Activated gamma-delta T cell treated with anti-CD3 and anti-CD28 coated beads, Interleukin-2, amount 50 U/mL, for 16 hours (primary cell): ENCODE measurements at places on chromosomes 6 and 20.

- no peak for DNase-seq
These were observed 68.2 kb downstream of the GCNT2 start for GRCh38 chr6:10589429-10589727.

- peak; percentile 35 for DNase-seq
These were observed 11.5 kb downstream of the ITPR3 start for GRCh38 chr6:33632558-33633039.

DNA sequence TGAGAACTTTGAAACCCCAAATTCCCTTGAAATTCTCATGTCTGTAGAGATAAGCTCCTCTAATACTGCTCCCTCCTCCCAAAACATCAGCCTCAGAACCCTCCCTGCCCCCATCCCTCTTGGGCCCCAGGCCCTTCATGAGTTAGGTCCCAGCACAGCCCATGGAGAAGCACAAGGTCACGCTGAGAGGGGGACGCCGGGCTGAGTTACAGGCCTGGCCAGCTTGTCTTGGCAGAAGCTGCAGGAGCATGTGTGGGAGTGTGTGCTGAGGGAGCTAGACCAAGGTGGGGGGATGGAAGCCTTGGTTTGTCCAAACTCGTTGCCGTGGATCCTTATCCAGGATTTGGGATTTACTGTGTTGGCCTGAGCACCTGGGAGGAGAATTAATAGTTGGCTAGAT is 8.5 kb upstream of the PTCRA start:
- DNase-seq: no peak

DNA sequence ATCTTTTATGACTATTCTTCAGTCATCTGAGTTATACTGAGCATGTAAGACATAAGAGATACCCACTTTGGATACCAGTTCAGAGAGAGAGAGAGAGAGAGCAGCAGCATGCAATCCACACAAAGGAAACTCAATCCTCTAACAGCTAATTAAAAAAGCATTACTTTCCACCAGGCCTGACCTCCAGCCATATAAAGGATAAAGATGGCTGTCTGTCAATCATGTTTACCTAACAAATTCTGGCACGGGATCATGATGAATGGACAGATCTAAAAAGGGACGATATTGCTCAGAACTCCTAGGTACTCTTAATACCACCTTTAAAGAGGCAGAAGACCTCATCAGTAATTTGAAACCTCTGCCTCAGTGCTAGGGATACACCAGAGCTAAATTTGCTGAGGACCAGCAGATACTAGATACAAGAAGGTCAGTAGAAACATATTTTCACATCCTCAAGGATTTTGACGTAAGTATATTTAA is 159.2 kb downstream of the RPS12 start:
- no peak for DNase-seq

GRCh38 chr6:1325461-1326309 is 13.8 kb downstream of the FOXQ1 start:
- no peak for DNase-seq

DNA sequence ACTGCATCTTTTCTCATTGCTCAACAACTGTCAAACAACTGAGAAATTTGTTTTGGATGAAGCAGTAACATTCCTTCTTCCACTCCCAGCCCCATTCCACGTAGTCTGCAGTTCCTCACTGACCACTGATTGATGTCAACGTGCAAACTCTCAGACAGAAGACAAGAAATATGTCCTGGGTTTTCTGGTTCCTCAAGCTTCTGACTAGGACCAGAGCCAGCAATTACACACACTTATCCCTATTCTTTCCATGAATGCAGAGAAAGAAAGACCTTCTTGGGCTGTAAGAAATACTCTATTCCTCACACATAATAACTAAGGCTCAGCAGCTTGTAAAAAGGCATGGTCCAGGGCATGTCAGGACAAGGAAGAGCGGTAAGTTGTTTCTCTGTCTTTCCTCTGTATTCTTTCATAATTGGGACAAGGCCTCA is 790.1 kb upstream of the SLC35B3 start:
- no peak for DNase-seq

DNA sequence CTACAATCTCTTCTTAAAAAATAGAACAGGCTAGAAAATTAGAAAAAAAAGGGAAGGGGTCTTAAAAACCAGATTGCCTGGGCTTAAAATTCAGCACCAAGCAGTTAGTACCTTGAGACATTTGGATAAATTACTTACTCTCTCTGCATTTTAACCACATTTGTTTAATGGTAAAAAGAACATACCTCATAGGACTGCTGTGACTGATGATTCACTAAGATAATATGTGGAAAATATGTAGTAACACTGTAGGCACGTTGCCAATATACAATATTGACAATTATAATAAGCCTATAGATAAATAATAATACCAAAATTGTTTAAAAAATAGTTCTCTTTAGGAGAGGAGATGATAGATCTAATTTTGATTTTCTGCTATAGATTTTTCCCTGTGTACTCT is 750.4 kb downstream of the TENT5A start:
- no peak for DNase-seq

DNA sequence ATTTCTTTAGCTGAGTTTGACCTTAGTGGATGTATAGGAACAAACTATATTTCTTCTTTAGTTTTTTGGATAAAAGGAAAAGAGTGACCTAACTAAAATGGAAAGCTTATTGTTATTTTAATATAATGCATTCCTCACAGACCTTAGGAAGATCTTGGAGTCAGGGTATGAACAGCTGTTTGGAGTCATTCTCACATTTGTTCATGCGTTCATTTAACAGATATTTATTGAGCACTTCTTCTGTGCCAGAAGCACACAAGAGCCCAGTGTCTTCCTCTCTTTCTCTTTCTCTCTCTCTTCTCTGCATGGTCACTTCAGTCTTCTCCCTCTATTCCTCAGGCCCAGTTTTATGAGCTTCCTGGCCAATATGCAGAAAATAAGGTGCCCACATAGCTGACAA is 744.0 kb upstream of the MAP3K7 start:
- DNase-seq: no peak
